CD4-positive, alpha-beta memory T cell (primary cell): ENCODE measurements at places on chromosomes 6 and 20. TPM values are rescaled to one million over a fixed set of nuclear protein-coding genes. Genes with fewer than 3 reads are reported as not detected.
A peak's percentile ranks its signal among the peaks of the same experiment; 100 is the strongest.

HLA-DOB gene
- 0.61 TPM for total RNA-seq

LGSN gene
- total RNA-seq: not detected

GJA10 gene
- total RNA-seq: not detected

PPP1R14C gene
- not detected for total RNA-seq

MRPL14 gene
- 23.9 TPM for total RNA-seq

PAX1 gene
- not detected for total RNA-seq

SEL1L2 gene
- total RNA-seq: not detected

- H3K36me3 ChIP-seq: no peaks in the 10 kb centered on the region
- no peak overlapping the region for H3K27ac ChIP-seq
- H3K27me3 ChIP-seq: peaks cover 67% of the 10 kb centered on the region
- H3K4me1 ChIP-seq: peaks cover 62% of the 10 kb centered on the region
Measured at GRCh38 chr6:1609041-1609647, 571 bp upstream of the FOXC1 start.

DNA sequence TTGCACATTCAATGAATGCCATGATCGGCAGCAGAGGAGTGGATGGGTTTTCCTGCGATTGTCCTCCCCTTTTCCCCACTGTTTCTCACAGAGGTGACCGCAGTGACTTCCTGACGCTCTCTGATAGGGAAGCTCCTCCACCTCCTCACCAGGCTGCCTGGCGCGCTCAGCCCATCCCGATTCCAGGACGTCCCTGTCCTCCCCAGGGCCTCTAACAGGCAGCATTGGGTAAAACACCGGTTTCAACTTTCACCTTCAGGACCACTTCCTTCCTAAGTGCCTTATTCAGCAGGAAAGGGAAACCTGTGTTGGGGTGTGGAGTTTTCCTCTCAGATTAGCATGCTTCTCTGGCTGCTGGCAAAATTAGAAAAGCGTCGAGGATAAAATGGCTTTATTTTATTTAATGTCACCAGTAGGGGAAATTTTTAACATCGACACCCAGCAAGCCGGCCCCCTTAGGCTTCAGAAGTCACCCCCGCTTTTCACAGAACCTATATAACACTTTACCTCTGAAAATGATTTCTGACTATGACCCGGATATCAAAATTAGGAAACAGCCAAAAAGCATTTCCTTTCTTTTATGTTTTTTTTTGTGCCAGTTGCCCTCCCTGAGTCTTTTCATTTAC, 570.4 kb upstream of the GJE1 start:
- peaks cover 5% of the 10 kb centered on the region for H3K4me1 ChIP-seq
- H3K27ac ChIP-seq: no peak overlapping the region
- no peaks in the 10 kb centered on the region for H3K27me3 ChIP-seq
- peak; percentile 1 for DNase-seq

- no peaks in the 10 kb centered on the region for H3K36me3 ChIP-seq
- H3K4me1 ChIP-seq: peaks cover 6% of the 10 kb centered on the region
- peaks cover 3% of the 10 kb centered on the region for H3K27me3 ChIP-seq
- DNase-seq: peak; percentile 4
- no peak overlapping the region for H3K27ac ChIP-seq
- H3K4me3 ChIP-seq: no peak overlapping the region
Measured at GRCh38 chr20:23048283-23049200, 930 bp downstream of the THBD start.

GRCh38 chr6:43774776-43775534, 4.9 kb downstream of the VEGFA start:
- peaks cover 4% of the 10 kb centered on the region for H3K36me3 ChIP-seq
- no peak overlapping the region for H3K4me3 ChIP-seq
- H3K4me1 ChIP-seq: peaks cover 17% of the 10 kb centered on the region
- H3K27me3 ChIP-seq: peaks cover 5% of the 10 kb centered on the region
- H3K27ac ChIP-seq: no peak overlapping the region
- DNase-seq: peak; percentile 45

GRCh38 chr6:45707176-45707575, 308.5 kb downstream of the CLIC5 start:
- DNase-seq: no peak
- H3K27me3 ChIP-seq: no peaks in the 10 kb centered on the region
- H3K36me3 ChIP-seq: no peaks in the 10 kb centered on the region
- peaks cover 11% of the 10 kb centered on the region for H3K4me1 ChIP-seq
- no peak overlapping the region for H3K27ac ChIP-seq
- H3K4me3 ChIP-seq: no peak overlapping the region

DNA sequence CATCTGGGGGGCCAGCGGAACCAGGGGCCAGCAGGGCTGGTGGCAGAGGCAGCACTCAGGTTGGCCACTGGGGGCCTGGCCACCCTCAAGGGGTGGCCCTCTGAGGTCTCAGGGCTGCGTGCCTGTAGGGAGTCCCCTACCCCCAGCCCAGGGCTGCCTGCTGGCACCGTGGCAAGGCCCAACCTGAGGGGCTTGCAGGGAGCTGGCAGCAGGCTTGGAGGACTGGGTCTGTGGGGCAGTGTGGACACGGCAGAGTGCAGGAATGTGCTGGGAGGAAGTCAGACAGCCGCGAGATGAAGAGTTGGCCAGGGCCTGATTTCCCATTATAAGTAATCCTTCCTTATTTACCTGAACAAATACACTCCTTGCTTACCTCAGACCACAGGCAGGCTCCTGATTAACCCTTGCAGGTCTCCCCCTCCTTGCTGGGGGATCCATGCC, at the start of gene SPDEF:
TSS of gene SPDEF (minus strand) at position 299 of the 441 bp plus-strand sequence. CDS start 11,874 bp downstream, outside the sequence.
- no peak within 1 kb of the TSS for H3K4me3 ChIP-seq
- no peak for DNase-seq
- no peaks in the 10 kb centered on the region for H3K36me3 ChIP-seq
- H3K27me3 ChIP-seq: no peaks in the 10 kb centered on the region
- no peaks in the 10 kb centered on the region for H3K4me1 ChIP-seq
- no peak within 1 kb of the TSS for H3K27ac ChIP-seq

DNA sequence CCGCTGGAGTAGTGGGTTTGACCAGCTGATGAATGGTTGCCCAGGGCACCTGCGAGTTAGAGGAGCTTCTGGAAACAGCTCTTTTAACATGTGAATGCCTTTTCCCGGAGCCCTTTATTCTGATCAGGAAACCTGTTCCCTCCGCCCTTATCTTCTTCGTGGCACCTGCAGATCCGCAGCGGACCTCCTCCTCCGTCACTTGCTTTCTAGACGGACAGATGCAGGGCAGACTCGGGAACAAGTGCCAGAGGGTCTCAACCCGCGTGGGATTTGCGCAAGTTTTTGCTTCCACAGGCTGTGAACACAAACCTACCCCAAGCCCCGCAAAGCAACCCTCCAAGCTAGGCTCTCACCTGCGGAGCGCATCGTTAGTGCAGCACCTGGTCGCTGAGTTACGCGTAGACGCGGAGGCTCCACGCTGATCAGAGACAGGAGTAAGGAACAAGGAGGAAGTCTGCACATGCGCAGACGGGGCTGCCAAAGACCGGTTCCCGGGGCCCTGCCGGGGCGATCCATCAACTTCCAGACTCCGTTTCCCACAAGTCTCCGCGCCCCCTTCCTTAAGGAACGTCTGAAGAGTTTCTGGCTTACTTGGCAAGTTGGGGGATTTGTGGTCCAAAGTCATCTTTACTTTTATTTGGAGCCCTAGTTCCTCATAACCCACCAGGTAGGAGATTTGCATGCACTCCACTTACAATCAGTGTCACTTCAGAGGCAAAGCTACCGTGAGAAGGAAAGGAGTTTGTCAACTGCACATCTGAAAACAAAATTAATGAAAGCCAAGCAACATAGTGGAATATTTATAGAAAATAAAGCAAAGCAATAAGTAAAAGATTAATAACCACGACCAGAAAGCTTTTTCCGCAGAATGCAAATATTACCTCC, 52.7 kb upstream of the ELMO2 start:
- no peaks in the 10 kb centered on the region for H3K27me3 ChIP-seq
- no peaks in the 10 kb centered on the region for H3K4me1 ChIP-seq
- peak; percentile 1 for DNase-seq
- H3K27ac ChIP-seq: no peak overlapping the region

GRCh38 chr6:47246551-47246950, 63.2 kb downstream of the TNFRSF21 start:
- no peaks in the 10 kb centered on the region for H3K36me3 ChIP-seq
- no peak for DNase-seq
- H3K27me3 ChIP-seq: no peaks in the 10 kb centered on the region
- H3K4me1 ChIP-seq: peaks cover 7% of the 10 kb centered on the region
